Cerebellar nuclear complex (tissue), 1 donor: ENCODE measurements at places on chromosomes 1 and 21.

DNA sequence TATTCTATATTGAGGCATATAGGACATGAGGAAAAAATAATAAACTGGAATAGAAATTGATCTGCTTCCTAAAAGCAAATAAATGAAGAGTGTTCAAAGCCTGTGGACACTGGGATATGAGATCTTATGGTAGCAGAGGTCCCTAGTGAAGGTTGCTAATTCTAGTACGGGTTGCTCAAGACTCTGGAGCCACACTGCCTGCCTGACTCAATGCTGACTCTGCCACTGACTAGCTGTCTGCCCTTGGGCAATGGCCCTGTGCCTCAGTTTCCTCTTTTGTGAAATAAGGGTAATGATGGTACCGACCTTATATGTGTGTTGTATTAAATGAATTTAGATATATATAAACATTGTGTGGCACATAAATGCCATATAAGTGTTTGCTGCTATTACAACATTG lies 59.0 kb upstream of the C1orf53 start:
- DNase-seq = no peak

- DNase-seq = no peak
Measured at GRCh38 chr21:36223451-36223850, 66.8 kb downstream of the DOP1B start.

GRCh38 chr1:152189657-152190442 lies 30.8 kb upstream of the RPTN start:
- DNase-seq = no peak

- DNase-seq = no peak
Measured at GRCh38 chr1:21165076-21165475, 11.6 kb downstream of the EIF4G3 start.

- DNase-seq = no peak
Measured at GRCh38 chr1:210237479-210237878, 4.9 kb downstream of the SERTAD4 start.

- DNase-seq = no peak
Measured at GRCh38 chr1:228511546-228512445, 24.6 kb downstream of the RNF187 start.

GRCh38 chr1:76868916-76869315 lies 1.6 kb downstream of the ST6GALNAC5 start:
- no peak for DNase-seq

GRCh38 chr1:86703696-86704457 lies 499 bp upstream of the SH3GLB1 start:
- no peak for DNase-seq

GRCh38 chr1:50570066-50570468 lies 146.8 kb upstream of the DMRTA2 start:
- no peak for DNase-seq

- DNase-seq = no peak
Measured at GRCh38 chr1:110343249-110343648, 4.1 kb downstream of the RBM15 start.

DNA sequence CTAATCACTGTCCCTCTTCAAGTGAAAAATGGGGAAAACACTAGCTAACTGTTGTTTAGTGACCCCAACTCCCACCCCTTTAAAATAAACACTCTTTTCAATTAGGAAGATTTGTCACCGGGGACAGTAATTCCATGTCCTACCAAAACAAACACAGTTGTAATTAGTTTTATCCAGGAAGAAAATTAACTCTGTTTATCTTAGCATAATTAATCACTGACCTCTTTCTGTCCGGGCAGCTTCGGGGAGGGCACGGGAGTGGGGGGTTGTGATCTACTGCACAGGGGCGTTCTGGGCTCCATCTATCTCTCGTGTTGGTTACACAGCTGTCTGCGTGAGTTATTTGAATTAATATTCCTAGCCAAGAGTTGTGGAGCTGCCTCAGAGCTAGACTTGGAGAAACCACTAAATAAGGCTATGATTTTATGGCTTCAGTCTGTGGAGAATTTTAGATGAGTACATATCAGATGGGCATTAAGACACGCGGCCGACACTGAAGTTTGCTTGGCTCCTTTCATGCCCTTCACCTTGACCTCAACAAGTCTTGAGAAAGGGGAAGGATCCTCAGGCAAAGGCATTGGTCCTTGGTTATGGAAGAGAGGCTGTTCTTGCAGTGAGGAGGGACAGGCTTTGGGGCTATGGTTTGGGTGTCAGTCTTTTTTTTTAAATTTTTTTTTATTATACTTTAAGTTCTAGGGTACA lies 102.0 kb upstream of the TRABD2B start:
- no peak for DNase-seq

DNA sequence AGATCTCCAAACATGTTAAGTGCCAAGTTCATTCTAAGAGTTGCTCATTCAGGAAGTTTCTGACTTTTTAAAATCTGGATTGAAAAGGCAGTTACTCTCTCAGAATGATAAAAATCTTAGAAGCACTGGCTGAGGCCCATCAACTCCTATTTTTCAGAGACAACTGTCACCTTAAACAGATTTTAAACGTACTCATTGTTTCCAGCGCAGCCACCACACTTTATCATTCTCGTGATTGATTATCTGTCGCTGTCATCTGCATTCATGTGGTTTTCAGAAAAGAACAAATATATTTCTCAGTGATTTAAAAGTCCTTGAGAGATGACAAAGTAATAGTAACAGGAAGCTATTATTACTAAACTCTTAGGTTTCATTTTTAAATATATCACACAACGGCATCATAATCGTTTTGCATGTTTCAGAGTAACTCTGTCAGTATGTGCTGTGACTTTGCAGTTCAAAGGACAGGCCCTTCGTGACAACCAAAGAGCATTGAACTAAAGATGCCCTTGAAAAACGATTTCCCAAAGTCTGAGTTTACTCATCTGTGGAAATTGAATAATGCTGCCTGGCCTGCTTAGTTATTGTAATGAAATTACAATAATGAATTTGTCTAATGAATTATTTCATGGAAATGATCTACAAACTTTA lies 14.9 kb upstream of the KCNK1 start:
- no peak for DNase-seq

- DNase-seq = no peak
Measured at GRCh38 chr1:25896266-25896665, 10.0 kb downstream of the STMN1 start.

DNA sequence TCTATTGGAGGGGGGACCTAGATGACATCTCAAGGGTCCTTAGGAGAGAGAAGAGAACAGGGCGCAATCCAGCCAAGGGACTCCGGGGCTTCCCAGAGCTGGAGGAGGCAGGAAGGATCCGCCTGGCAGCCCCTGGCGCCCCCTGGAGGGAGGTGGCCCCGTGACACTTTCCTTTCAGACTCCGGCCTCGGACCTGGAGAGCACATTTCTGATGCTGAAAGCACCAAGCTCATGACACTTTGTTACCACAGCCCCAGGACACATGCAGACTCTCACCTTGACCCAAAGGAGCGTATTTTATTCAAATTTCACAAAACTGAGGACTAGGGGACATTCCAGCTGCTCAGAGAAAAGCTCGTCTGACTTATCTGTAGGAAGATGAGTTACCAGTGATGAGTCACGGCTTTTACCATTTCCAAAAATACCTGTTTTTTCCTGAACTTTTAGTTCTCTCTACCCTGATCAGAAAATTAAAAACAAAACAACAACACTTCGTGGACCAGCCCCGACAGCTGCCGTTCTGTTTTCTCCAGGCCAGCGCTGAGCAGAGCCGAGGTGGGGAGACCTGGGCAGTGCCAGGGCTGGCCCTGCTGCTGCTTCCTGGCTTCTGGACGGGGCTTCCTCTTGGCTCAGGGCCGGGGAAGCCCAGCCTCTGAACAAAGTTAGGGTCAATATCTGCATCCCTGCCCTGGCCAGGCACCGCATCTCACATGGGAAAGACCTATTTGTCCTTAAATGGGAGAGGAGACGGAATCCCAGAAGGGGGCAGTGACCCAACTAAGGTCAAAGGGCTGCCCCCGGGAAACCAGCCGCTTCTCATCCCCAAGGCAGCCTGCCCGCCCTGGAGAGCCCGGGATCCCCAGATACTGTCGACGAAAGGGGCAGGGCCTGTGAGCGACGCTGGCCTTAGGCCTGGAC lies 21.6 kb upstream of the POFUT2 start:
- no peak for DNase-seq

GRCh38 chr1:3968851-3969250 lies 68.8 kb upstream of the C1orf174 start:
- no peak for DNase-seq

- DNase-seq = no peak
Measured at GRCh38 chr1:119416006-119416640, 1.2 kb downstream of the HSD3B2 start.

GRCh38 chr21:45158491-45159423 lies 84.4 kb downstream of the ADARB1 start:
- no peak for DNase-seq

- no peak for DNase-seq
Measured at GRCh38 chr1:77605246-77606026, 77.0 kb downstream of the ZZZ3 start.

GRCh38 chr1:95126366-95126765 lies 9.2 kb downstream of the TLCD4 start:
- DNase-seq = no peak

- no peak for DNase-seq
Measured at GRCh38 chr1:6859415-6860343, 74.4 kb downstream of the CAMTA1 start.

DNA sequence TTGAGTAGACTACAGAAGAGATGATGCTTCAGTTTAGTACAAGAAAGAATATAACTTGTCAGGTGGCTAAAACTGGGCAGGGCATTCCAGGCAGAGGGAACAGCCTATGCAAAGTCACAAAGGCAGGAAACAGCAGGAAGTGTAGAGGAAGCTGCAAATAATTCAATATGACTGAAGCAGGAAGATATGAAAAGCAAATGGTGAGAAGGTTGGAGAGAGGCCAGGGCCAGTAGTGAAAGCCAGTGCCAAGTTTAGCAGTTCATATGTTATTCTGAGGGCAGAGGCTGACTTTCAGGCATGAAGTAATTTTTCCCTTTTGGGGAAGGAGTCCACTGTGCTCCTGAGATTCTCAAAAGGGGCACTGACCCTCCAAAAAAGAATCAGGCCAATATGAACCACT lies 8.0 kb upstream of the YBX1 start:
- no peak for DNase-seq

DNA sequence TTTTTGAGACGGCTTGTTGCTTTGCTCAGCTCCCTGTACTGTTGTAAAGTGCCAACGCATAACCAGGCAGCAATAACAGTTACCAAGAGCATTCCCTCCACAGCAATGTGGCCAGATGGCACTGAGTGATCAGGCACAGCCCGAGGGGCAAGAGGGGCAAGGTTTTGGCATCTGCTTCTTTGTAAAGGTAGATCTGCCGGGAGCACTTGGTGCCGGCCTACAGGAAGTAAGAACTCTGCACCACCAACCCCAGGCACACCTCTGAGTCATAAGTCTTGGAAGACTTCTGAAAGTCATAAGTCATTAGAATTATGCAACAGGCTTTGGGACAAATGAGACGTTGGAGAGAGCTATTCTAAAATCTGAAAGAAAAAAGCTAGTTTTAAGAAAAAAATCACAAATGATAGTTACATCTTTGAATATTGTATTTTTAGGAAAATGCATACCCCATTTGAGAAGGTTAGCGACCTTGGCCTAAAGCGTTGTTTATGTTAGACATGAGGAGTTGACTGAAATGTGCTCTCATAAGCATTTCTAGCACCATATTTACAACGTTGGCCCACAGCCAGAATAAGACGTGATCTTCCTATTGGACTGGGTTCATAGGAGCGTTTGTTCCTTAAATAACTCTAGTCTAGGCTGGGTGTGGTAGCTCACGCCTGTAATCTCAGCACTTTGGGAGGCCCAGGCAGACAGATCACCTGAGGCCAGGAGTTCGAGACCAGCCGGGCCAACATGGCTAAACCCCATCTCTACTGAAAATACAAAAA lies 37.7 kb upstream of the MAP10 start:
- no peak for DNase-seq

DNA sequence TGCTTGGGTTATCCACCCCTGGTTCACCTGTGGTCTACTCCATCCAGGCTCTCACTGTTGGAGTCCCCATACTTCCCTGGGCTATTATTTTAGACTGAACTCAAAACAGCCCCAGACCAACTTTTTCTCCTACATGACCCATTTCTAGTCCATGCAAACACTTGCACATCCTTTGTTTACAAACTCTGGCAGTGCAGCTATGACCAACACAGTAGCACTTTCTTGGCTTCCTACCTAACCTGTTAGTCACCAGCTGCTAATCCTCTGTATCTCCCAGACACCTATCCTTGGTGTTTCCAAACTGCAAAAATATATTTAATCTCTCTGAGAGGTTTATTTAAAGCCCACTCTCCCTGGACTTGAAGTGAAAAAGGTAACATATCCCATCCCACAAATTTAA lies 90.8 kb downstream of the DDAH1 start:
- DNase-seq = no peak

DNA sequence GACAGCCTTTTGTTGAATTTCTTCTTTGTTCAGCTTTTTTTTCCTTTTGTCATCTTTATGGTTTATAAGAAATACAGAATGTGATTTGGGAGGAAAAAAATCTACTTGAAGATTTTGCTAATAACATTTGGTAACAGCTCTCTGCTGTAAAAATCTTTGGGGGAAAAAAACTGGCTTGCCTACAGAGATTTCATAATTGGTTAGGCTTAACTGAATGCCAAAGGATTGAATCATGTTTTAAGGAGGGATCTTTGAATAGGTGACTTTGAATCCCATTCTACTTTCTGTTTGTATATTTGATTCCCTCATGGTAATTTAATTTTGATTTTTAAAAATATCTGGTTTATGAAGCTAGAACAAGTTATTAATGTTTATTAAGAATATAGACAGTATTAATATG lies 3.2 kb downstream of the BTF3L4 start:
- no peak for DNase-seq

DNA sequence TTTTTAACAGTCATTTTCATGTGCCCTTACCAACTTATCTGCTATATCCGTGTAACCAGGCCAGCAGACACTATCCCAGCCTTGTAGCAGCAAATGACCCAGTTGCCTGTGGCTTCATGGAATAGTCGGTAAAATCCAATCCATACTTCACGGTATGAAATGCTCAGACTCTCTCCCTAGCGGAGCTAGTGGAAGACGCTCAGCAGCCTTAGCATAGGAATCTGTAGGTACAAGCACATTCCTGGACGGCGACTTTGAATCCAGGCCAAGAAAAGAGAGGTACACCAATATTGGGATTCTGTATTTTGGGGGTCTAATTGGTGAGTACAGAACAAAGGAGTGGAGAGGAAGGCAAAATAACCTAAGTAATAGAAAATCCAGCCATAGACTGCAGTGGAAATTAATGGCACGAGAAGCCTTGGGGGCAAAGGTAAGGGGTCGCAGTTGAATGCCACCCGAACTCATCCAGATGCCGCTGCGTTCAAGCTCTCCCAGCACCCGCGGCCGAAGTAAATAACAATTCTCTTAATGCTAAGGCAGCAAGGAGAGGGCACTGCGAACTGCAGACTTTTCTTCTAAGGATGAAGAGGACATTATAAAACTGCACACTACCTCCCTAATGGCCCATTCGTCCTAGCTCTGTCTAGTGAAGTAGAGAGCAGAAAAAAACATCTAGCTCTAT lies 17.7 kb upstream of the TBX15 start:
- DNase-seq = no peak

DNA sequence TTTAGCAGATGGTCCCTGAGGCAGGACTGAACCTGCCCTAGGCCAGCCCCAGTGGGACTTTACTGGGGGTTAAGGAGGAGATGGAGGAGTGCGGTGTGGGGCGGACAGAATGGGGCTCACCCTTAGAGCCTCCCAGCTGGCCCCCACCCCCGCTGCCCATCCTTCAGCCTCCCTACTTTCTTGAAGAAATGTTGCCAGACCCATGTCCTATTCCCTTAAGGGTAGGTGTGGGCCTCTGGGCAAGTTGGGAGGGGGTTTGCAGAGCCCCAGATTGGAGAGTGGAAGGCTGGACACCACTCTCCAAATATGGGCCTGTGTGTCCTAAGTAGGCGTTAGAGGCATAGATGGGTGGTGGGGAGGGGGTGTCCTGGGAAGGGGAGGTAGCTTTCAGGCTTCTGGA lies 19.2 kb upstream of the EPS8L3 start:
- no peak for DNase-seq
